ENCODE measurements at places on chromosomes 7 and 10.

- no peak for DNase-seq
These were observed 358.8 kb downstream of the CALN1 start for GRCh38 chr7:72053292-72053691.

- DNase-seq: no peak
These were observed 3.5 kb downstream of the EGFR start for GRCh38 chr7:55022002-55022985.

GRCh38 chr10:102646610-102647442 lies 2.5 kb downstream of the TRIM8 start:
- DNase-seq: peak; percentile 37

GRCh38 chr7:21169667-21170580 lies 258.0 kb upstream of the SP4 start:
- no peak for DNase-seq

DNA sequence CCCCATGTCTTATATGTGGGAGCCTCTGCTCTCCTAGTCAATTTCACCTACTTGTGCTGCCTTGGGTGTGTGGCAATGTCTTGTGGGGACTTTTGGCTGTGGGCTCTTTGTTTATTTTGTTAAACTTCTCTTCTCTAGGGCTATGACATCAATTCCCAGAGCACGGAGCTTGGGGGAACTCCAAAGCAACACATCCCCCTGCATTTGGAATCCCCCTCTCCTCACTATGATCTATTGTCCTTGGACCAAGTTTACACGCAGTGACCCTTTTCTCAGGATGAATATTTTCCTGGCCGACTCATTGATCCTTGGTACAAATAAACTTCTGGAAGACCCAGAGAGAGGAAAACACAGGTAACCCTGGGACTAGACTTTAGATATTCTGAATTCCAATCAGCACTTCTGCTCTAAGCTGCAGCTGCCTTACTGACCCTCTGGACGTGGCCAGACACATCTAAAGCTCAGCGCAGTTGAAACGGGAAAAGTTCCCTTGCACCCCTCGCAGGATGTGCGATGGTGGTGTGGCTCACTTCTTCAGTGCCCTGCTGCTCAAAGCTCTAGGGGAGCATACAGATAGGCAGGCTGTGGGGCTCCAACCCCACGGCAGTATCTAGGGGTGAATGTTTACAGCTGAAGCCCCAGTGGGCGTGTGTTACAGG lies 110.8 kb downstream of the TMEM178B start:
- DNase-seq: no peak

- DNase-seq: no peak
These were observed 157.1 kb downstream of the PIP4K2A start for GRCh38 chr10:22557321-22557720.

DNA sequence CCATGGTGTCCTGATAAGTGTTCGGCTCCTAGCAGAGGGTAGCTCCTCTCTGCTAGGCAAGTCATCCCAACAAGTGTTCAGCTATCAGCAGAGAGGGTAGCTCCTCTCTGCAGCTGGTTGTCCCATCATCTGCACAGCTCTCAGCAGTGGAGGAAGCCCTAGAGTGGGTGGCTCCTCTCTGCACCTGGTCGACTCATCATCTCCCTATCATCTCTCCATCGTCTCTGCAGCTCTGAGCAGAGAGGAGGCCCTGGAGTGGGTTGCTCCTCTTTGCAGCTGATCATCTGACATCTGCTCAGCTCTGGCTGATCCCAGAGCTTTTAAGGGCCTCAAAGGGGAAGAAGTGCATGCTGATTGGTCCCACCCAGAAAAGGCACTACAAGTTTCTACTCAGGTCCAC lies 199.9 kb upstream of the KMT2E start:
- no peak for DNase-seq
